CD4-positive, alpha-beta T cell treated with Interleukin-17A for 4 hours (primary cell): ENCODE measurements at places on chromosomes 5 and 9.

GRCh38 chr5:37005946-37006540 lies 129.5 kb downstream of the NIPBL start:
- no peak for DNase-seq

GRCh38 chr5:158303275-158303674 lies 444.3 kb upstream of the CLINT1 start:
- DNase-seq, result no peak

DNA sequence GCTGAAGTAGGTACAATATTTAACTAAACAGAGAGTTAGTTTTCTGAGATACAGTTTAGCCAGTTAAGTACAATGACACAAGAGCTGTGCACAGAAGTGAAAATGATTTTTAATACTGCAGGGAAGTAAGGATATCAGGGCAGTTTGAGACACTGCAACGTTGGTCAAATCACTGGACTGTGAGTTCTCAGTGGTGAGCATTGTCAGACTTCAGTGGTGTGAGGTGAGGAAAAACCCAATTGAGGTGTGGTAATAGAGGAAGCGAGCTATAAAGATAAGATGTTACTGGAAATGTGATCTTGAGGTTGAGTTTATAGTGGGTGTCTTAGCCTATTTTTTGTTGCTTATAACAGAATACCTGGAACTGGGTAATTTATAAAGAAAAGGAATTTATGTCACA lies 12.8 kb upstream of the FBXL7 start:
- DNase-seq, result no peak

GRCh38 chr9:134058716-134059115 lies 9.1 kb downstream of the BRD3 start:
- no peak for DNase-seq

- no peak for DNase-seq
Observed at GRCh38 chr5:139014726-139015125, 139.6 kb upstream of the LRRTM2 start.
